ENCODE measurements at places on chromosomes 3 and 15. TPM values are rescaled to one million over a fixed set of nuclear protein-coding genes. Genes with fewer than 3 reads are reported as not detected.

SEMA3B gene
- 57.4 TPM for total RNA-seq

KIF7 gene
- 17.5 TPM for total RNA-seq

GRCh38 chr3:177887475-177887874, 648.8 kb upstream of the KCNMB2 start:
- DNase-seq: no peak
- no peaks in the 10 kb centered on the region for H3K27me3 ChIP-seq
- peaks cover 21% of the 10 kb centered on the region for H3K4me1 ChIP-seq
- no peak overlapping the region for H3K4me3 ChIP-seq
- H3K36me3 ChIP-seq: no peaks in the 10 kb centered on the region

DNA sequence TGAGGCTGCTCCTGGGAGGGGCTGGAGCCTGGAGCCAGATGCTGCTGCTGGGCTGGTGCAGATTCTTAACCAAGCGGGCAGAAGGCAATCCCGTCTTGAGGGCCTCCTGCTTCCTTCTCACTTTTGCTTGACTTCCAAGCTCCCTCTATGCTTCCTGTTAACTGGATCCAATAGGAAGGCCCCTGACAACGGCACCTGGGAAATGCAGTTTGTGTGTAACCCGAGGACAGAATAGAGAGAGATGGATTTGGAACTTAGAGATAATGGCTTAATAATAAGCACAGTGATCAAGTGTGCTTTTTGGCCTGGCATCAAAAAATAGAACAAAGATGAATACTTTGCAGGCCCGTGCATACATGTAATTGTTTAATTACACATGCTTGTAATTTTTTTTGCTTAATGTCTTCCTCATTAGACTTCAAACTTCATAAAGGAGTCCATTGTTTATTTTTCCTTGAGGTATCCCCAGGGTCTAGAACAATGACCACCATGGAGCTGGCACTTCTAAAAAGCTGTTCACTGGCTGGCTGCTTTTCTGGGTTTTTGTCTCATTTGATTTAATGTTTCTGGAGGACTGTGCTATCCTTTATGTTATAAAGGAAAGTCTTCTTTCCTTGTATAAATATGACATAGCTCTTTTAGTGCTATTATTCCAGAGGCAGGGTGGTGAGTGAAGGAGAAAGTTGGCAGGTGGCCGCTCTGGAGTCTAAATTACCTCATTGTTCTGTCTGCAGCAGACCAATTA, 63.3 kb upstream of the MITF start:
- no peak for DNase-seq
- H3K27me3 ChIP-seq: peaks cover 2% of the 10 kb centered on the region
- no peaks in the 10 kb centered on the region for H3K4me1 ChIP-seq
- no peak overlapping the region for H3K27ac ChIP-seq

- H3K4me3 ChIP-seq: no peak overlapping the region
- no peak overlapping the region for H3K27ac ChIP-seq
- no peaks in the 10 kb centered on the region for H3K36me3 ChIP-seq
- DNase-seq: no peak
These were observed 83.2 kb upstream of the SNRPA1 start for GRCh38 chr15:101378171-101378755.

DNA sequence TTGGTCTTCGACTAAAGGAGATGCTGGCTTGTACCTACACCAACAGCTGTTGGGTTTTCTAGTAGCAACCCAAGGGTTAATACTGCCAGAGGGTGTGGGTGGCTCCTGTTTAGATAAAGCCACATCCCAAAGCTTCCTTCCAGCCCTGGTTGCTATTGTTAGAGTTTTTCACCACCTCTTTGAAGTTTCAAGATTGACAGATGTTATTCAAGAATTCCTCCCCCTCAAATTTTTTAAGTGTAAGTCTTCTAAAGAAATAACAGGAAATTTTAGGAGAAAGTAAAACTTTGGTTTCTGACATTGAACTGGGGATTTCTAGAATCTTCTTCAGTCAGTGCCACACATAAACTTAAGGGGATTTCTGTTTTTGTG, 60.9 kb downstream of the TGFBR2 start:
- no peak overlapping the region for H3K27ac ChIP-seq
- H3K27me3 ChIP-seq: no peaks in the 10 kb centered on the region
- no peaks in the 10 kb centered on the region for H3K4me1 ChIP-seq
- H3K4me3 ChIP-seq: no peak overlapping the region
- peaks cover 5% of the 10 kb centered on the region for H3K36me3 ChIP-seq

All from aorta (tissue), 5 donors.